ENCODE measurements at places on chromosomes 11 and 22.
A peak's percentile ranks its signal among the peaks of the same experiment; 100 is the strongest.

- H3K36me3 ChIP-seq: no peaks in the 10 kb centered on the region
- no peaks in the 10 kb centered on the region for H3K4me1 ChIP-seq
- H3K27me3 ChIP-seq: no peaks in the 10 kb centered on the region
- no peak overlapping the region for H3K27ac ChIP-seq
- no peak overlapping the region for H3K4me3 ChIP-seq
- DNase-seq: no peak
These were observed 1135.5 kb downstream of the JRKL start for GRCh38 chr11:97525273-97525672.

DNA sequence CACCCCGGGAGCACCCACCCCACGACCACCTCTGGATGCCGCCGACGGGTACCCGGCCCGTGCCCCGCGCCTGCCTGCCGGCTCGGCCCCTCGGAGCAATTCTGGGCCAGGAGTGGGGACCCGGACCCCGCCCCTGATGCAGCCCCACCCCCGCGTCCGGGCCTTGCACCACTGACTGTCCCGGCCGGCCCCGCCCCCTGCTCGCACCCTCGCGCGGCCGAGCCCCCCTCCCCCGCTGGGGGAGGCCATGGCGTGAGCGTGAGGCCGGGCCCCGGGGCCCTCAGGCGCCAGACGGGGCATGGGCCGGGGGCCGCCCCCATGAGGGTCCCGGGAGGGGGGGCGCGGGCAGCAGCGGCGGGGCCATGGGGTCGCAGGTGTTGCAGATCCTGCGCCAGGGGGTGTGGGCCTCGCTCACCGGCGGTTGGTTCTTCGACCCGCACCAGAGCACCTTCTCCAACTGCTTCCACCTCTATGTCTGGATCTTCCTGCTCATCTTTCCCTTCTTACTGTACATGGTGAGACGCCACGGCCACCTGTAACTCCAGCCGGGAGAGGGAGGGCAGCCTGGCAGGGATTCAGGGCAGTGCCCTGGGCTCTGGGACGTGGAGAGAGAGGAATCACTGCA is 486 bp downstream of the PCNX3 start:
- peaks cover 12% of the 10 kb centered on the region for H3K4me1 ChIP-seq
- peaks cover 11% of the 10 kb centered on the region for H3K36me3 ChIP-seq
- DNase-seq: peak; percentile 31
- H3K27ac ChIP-seq: peak overlapping the region; percentile 65
- H3K27me3 ChIP-seq: no peaks in the 10 kb centered on the region
- peak overlapping the region; percentile 51 for H3K4me3 ChIP-seq

DNA sequence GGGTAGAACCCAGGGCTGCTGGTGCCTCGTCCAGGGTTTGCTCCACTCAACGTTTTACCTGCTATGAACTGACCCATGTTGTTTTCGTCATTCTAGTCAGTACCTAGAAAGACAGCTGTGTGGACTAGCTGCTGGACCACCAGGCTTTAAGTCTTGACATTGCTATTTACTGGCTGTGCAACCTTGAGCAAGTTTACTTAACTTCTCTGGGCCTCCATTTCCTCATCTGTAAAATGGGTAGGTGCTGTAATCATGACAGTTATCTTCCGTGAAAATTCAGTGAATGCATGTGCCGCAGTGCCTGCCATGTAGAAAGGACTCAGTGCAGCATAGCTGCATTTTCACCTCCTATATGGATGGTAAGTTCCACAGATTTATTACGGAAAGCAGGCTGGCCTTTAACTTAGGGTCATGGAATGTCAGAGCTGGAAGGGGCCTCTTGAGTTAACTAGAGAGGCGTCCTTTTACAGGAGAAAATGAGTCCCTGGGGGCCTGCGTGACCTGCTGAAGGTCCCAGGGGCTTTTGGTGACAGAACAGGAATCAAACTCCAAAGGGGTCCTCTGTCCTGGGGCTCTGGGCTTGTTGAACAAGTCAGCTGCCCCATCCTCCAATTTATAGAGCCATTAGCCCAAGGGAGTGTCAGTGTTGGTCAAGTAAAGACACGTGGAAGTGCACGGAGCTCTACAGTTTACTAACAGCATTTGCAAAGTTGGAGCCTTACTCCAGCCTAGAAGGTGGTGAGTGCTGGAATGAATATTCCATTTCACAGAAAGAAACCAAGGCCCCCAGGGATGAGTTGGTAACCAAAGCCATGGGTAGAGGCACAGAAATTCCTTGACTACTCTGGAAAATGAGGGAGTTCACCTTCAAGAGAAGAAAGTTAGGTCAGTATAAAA is 12.0 kb upstream of the MALAT1 start:
- DNase-seq: no peak
- H3K27me3 ChIP-seq: no peaks in the 10 kb centered on the region
- peaks cover 53% of the 10 kb centered on the region for H3K4me1 ChIP-seq
- H3K4me3 ChIP-seq: no peak overlapping the region
- no peaks in the 10 kb centered on the region for H3K36me3 ChIP-seq

DNA sequence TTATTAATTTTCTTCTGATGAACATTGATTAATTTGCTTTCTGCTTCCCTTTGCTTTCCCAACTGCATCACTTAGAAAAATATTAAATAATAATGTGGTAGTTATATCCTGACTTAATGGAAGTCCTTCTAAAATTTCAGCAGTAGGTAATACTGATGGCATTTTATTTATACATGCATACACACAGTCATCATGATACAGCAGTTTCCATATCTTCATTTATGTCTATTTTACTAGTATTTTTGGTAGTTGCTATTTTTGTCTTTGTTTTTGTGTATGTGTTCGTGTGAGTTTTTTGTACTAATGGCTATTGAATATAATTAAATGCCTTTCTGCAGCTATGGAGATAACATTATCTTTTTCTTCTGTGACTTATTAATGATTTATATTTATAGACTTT is 484.7 kb upstream of the CNTN5 start:
- DNase-seq: no peak
- H3K4me3 ChIP-seq: no peak overlapping the region
- H3K4me1 ChIP-seq: no peaks in the 10 kb centered on the region
- no peak overlapping the region for H3K27ac ChIP-seq
- no peaks in the 10 kb centered on the region for H3K27me3 ChIP-seq

DNA sequence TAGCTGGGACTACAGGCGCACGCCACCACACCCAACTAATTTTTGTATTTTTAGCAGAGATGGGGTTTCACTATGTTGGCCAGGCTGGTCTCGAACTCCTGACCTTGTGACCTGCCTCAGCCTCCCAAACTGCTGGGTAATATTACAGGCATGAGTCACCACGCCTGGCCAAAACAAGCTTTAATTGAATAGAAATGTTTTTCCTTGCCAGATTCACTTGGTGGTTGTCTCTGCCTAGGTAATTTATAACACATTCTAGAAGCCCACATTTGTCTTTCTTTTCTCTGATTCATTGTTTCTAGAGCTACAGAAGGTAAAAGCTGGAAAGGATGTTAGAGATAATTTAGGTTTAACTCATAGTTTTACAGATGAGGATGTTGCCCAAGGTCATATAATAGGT is 41.3 kb downstream of the CECR2 start:
- no peak for DNase-seq
- no peak overlapping the region for H3K4me3 ChIP-seq
- no peak overlapping the region for H3K27ac ChIP-seq
- H3K36me3 ChIP-seq: no peaks in the 10 kb centered on the region
- peaks cover 34% of the 10 kb centered on the region for H3K4me1 ChIP-seq

GRCh38 chr11:26971961-26972360 is 22.0 kb upstream of the FIBIN start:
- H3K27me3 ChIP-seq: no peaks in the 10 kb centered on the region
- no peaks in the 10 kb centered on the region for H3K4me1 ChIP-seq
- H3K27ac ChIP-seq: no peak overlapping the region
- H3K36me3 ChIP-seq: no peaks in the 10 kb centered on the region
- H3K4me3 ChIP-seq: no peak overlapping the region

DNA sequence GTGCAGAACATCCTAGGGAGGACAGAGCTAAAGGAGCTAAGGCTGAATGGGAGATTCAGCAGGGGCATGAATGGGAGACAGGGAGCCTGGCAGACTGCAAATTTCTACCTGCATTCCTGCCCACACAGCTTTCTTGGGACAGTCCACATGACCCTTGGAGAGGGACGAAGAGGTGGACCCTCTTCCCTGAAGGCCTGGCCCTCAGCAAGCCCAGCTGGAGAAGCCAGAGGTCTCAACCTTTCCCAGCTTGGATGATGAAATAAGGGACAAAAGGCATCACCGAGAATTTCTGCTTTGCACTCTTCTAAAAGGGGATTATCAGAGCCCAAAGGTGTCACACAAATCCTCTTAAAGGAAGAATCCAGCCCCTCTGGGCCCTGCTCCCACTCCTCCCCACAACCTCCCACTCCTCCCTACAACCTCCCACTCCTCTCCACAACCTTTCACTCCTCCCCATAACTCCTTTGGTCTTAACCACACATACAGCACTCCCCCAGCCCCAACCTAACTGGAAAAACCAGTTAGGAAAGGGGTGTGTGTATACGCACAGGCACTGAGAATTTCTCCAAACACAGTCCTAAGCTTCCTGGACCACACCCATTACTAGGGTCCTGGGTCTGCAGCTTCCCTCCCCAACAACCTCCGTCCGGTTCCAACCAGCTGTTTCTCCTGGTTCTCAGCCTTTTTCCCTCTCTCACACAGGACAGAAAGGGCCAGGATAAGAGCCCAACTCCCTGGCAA is 38.4 kb downstream of the RPL27A start:
- H3K36me3 ChIP-seq: peaks cover 10% of the 10 kb centered on the region
- H3K27me3 ChIP-seq: no peaks in the 10 kb centered on the region
- H3K4me3 ChIP-seq: no peak overlapping the region
- no peak for DNase-seq
- H3K4me1 ChIP-seq: no peaks in the 10 kb centered on the region

GRCh38 chr11:123407130-123407995 is 22.7 kb upstream of the GRAMD1B start:
- peak overlapping the region; percentile 10 for H3K4me3 ChIP-seq
- H3K27me3 ChIP-seq: no peaks in the 10 kb centered on the region
- no peaks in the 10 kb centered on the region for H3K36me3 ChIP-seq
- H3K4me1 ChIP-seq: peaks cover 45% of the 10 kb centered on the region
- H3K27ac ChIP-seq: peak overlapping the region; percentile 5
- peak; percentile 83 for DNase-seq

- H3K4me1 ChIP-seq: no peaks in the 10 kb centered on the region
- H3K36me3 ChIP-seq: no peaks in the 10 kb centered on the region
- no peaks in the 10 kb centered on the region for H3K27me3 ChIP-seq
- H3K4me3 ChIP-seq: peak overlapping the region; percentile 81
- DNase-seq: peak; percentile 36
These were observed 561 bp downstream of the PGM2L1 start for GRCh38 chr11:74397501-74398243.

GRCh38 chr11:60941371-60942119 is 10.4 kb downstream of the SLC15A3 start:
- H3K36me3 ChIP-seq: no peaks in the 10 kb centered on the region
- no peaks in the 10 kb centered on the region for H3K27me3 ChIP-seq
- H3K4me3 ChIP-seq: no peak overlapping the region
- H3K4me1 ChIP-seq: peaks cover 13% of the 10 kb centered on the region
- no peak overlapping the region for H3K27ac ChIP-seq

DNA sequence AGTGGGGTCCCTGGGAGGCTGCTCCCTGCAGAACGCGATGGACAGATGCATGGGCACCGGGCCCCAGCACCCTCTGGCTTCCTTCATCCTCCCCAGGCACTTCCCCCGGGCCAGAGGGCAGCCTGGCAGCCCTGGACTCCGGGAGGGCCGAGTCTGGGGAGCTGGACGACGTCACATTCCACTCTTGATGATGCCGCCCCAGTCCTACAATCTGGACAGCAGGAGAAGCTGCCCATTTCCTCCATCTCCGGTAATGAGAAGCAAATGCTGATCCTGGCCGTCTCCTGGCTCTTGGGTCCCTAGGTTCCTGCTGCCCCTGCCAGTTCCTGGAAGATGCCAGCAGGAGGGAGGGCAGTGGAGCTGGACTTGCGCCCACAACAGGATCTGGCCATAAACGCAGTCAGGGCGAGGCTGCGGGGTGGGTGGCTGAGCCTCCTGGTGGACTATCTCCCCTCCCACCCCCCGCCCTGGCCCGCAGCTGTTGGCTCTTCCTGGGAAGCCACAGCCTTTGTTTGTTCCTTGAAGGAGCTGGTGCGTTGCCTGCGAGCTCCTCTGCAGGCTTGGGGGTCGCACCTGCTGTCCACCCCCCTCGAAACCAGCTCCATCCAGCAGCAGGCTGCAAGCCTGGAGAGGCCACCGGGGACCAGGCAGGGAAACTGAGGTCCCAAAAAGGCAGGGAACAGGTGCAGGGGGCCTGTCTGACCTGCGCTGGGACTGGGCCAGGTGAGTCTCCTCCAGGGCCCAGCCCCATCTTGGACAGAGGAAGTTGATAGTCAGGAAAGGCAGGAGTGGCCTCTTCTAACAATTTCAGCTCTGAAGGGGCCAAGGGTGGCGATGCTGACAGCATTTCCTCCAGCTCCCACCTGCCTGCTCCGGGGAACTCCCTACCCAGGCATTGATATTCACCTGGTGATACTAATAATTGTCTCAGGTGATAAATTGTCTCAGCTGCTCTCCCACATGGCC is 17.9 kb upstream of the MUC6 start:
- no peaks in the 10 kb centered on the region for H3K36me3 ChIP-seq
- H3K4me3 ChIP-seq: no peak overlapping the region
- H3K27me3 ChIP-seq: no peaks in the 10 kb centered on the region
- H3K27ac ChIP-seq: no peak overlapping the region
- peak; percentile 29 for DNase-seq

DNA sequence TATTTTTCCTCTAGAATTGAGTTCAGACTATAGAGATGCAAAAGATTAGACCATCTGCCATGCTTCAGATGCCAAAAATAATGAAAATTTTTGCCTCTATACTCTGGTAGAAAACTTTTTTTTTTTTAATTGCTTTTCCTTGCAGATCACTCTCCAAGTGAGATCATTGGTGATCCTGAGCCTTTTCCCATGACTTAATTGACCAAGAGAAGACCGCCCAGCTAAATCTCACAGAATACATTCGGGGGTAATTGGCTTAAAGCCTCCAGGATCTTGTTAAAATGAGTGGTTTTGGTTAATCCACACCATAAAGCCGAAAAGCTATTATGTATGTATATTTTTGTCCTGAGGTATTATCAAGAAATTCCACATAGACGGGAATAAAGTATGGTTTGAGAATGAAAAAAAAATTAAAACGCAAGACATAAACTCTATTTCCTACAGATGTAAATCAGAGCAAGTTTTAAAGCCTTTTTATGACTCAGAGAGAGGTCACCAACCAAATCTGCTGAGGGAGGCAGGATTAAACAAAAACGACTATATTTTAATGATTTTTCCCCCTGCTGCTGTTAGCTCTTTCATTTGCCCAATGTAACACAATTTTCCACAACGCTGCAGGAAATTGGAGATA is 64.0 kb downstream of the PARVA start:
- H3K27me3 ChIP-seq: no peaks in the 10 kb centered on the region
- H3K4me3 ChIP-seq: no peak overlapping the region
- H3K36me3 ChIP-seq: no peaks in the 10 kb centered on the region
- H3K4me1 ChIP-seq: no peaks in the 10 kb centered on the region

DNA sequence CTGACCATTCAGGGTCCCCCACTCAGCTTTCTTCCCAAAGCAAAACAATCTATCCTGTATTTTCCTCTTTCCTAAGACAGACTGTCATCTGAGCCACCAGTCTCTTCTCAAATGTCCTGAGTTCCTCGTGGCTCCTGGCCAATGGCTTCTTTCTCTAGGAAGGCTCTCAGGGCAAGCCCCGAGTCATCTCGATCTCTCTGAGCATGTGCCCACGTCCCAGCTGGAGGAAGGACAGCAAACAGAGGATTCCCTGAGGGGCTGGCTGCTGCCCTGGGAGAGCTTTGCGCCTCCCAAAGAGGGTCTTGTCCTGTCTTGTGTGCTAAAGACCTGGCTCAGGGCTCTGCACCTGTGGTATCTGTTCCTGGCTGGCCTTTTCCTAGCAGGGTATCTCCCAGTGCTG is 8.3 kb downstream of the SLC37A2 start:
- peaks cover 6% of the 10 kb centered on the region for H3K4me1 ChIP-seq
- no peaks in the 10 kb centered on the region for H3K36me3 ChIP-seq
- DNase-seq: no peak
- H3K4me3 ChIP-seq: no peak overlapping the region
- no peak overlapping the region for H3K27ac ChIP-seq

Data from cardiac muscle cell (in vitro differentiated cells and primary cell).